ENCODE measurements at places on chromosomes 11 and 22.

- DNase-seq: no peak
Measured at GRCh38 chr22:45678961-45679912, 7.6 kb downstream of the ATXN10 start.

- no peak for DNase-seq
Measured at GRCh38 chr11:33692541-33692940, 8.1 kb downstream of the C11orf91 start.

GRCh38 chr11:107457558-107458271 is at the start of gene CWF19L2:
Gene CWF19L2, minus strand, starts transcription at chr11:107457825. Its CDS starts 9 bp downstream, at chr11:107457816.
- peak; percentile 86 for DNase-seq

DNA sequence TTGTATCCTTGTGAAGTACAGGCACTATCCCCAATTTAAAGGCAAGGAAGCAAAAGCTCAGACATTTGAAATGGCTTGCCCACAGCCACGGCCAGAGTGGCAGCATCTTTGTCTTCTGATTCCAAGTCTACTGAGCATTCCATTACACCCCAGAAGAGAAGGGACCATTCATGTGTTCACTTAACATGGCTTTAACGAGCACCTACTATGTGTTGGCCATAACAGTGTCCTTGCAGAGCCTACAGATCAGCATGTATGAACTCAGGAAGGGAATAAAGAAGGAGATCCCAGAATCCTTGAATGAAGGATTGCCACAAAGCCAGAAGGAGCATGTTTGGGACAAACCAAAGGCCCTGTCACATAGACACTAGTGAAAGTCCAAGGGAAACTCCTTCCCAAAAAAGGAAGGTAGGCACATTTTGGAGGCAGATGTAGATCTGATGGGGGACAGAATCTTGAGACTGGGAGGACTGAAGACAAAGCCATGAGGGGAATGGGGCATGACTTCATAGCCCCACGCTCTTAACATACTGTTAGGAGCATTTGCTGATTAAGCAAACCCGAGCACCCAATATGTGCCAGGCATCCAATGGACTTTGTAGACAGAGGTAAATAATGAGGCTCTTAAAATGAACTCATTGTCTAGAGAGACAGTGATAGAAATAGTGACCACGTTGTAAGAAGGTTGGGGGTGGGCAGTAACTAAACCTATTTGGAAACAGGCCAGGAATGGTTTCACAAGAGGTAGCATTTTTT is 54.9 kb downstream of the P4HA3 start:
- no peak for DNase-seq

GRCh38 chr11:27193434-27194225 is 153.0 kb downstream of the BBOX1 start:
- DNase-seq: no peak

DNA sequence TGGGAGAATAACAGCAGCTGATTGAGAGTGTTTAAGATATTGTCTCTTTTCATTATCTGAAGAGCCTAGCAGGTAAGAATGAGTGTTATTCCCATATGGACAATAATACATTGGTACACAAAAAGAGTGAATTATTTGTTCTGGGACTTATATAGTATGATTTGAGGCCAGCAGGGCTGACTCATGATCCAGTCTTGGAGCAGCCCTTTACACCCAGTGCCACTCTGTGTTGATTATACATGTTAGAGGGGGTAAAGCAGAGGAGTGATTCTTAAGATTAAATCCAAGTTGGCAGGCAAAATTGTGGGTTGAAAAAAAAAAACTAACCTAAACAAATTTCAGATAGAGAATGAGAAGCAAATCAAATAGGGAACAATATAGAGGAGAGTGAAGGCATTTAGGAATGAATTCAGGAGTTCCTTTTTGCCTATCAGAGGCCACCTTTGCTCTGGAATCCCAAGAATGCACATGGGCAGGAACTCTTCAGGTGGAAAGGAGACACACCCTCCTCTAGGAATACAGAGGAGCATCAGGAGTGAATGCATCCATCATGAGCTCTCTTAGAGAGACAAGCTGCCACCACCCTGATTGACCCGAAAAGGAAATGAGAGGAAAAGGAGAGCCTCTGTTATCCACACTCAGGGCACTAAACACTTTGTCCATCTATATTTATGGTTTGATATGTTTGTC is 19.2 kb upstream of the MRGPRX1 start:
- DNase-seq: no peak

DNA sequence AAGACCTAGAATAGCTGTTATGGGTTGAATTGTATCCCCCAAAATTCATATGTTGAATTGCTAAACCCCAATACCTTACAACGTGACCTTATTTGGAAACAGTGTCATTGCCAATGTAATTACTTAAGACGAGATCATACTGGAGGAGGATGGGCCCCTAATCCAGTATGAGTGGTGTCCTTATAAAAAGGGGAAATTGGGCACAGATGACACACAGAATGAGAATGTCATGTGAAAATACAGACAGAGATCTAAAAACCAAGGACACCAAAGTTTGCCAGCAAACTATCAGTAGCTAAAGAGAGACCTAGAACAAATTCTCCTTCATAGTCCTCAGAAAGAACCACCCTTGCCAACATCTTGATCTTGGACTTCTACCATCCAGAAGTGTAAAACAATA is 127.7 kb downstream of the ATXN10 start:
- DNase-seq: no peak

GRCh38 chr11:12706545-12707499 is 32.6 kb downstream of the TEAD1 start:
- no peak for DNase-seq

- no peak for DNase-seq
Measured at GRCh38 chr22:31680861-31681341, 18.9 kb upstream of the PISD start.

DNA sequence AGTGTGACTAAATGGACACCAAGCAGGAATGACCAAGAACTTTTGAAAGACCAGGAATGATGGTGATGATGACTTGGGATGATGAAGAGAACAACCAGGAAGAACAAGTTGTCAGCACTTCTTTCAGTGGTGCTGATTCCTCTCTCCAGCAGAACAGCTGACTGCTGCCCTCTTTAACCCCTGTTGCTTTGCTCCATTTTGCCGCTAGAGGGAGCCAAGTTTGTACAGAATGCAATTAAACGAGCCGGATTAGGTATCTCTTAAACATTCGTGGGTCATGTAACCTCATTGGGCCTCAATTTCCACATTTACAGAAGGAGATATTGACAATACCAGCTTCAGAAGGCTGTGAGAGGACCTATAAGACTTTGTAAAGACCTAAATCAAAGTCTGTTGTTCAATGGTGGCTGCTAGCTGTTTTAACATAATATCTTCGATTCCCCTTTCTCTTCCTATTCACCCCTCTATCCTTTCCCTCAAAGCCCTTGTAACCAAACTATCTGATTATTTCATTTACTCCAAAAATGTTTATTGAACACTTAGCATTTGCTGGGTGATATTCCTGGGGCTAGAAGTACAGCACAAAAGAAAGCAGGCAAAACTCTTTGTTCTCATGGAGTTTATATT is 1.9 kb downstream of the OR4S1 start:
- peak; percentile 48 for DNase-seq
